ENCODE measurements at places on chromosomes 5 and 9.

DNA sequence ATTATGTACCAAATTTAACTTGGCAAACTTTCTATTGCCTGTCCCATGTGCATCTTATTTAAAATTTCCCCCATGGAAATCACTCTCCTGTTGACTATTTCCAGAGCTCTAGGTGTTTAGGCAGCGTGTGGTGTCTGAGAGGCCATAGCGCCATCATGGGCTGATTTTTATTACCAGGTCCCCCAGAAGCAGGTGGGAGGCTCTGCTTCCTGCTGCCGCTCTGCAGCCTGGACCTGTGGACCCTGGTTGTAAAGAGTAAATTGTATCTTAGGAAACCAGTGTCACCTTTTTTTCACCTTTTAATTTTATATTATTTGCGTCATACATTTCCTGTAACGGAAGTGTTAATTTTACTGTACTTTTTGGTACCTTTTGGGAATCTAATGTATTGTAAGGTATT is 6.4 kb downstream of the HNRNPAB start:
- no peak for DNase-seq

DNA sequence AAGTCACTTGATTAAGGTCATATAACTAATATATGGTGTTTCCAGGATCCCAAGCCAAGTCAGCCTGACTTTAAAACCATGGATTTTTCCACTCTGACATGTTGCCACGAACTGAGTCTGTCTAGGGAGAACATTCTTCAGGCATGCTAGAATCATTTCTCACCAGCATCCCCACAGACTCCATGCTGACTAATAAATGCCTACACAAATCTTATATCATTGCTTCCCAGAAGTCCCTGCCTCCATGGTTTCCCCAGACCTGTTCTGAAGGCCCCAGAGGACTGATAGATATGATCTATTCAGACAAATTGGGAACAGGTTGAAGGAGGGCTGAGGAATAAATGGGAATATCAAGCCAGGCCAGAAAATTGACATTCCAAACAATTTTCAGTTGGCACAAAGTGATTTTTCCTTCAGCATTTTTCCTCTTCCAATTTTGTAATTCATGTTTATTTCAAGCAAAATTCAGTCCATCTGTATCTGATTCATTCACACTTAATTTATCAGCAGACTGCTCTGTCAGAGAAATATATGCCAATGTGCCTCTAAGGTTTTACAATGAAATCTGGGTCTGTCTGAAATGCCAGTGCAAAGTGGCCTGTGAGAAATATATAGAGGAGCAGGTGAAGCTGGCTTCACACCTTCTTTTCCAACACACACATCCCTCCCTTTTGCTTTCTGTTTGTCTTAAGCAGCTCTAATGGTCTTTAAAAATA is 413.6 kb upstream of the TNC start:
- no peak for DNase-seq

GRCh38 chr5:158922263-158922592 is 177.5 kb downstream of the EBF1 start:
- no peak for DNase-seq

DNA sequence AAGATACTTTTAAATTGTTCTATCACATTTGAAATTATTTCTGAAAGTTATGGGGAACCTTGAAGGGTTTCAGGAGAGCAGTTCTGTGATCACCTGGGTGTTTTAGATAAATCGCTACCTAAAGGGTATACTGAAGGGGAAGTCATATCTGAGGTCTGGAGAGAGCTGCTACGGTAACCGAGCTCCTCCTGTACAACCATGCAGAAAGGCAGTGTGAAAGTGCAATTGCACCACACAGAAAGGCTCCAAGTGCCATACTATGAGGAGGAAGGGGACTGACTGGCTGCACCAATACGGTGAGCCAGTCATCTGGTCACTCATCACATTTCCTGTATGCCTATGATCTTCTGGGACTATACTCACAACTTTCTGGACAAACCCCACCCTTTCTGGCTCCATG is 241.4 kb upstream of the SLC24A2 start:
- DNase-seq: no peak

- DNase-seq: no peak
Measured at GRCh38 chr9:114369216-114370130, 18.3 kb downstream of the AKNA start.

- no peak for DNase-seq
Measured at GRCh38 chr9:111038331-111039230, at the start of gene LPAR1. Gene LPAR1, minus strand, starts transcription at chr9:111038470. Its CDS starts 66,353 bp downstream, at chr9:110972117.

GRCh38 chr5:128498844-128499455 is 39.1 kb downstream of the FBN2 start:
- DNase-seq: no peak

GRCh38 chr5:137084016-137084415 is 415.1 kb downstream of the SPOCK1 start:
- DNase-seq: no peak

GRCh38 chr9:106179191-106179590 is 484.9 kb downstream of the TMEM38B start:
- no peak for DNase-seq

DNA sequence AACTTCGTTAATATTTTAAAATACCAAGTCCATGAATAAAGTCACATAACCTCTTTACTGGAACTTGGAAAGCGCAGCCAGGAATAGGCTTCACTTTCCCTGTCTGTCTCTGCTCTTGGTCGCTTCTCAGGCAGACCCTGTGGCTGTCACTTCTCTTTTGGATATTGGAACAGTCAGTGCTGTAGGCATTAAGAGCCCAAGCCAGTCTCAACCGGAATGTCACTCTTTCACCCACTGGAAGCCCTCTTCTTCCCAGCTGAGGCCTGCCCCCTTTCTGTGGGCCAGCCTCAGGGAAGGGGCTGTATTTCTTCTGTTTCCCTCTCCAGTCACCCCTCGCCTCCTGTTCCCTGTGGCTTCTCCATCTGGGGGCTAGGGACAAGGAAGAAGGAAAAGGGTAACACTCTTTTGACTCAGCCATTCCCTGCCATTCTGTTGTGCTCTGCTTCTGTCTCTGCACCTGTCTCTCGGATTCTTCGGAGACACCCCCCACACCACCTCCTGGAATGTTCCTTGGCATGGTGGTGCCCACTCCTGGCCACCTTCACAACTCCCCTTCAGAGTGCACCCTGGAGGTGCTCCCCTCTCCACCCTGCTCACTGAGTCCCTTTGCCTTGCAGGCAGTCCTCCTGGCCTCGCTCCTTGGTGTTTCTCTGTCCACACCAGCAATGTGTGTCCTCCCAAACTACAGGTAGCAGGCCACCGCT is 103.4 kb downstream of the TRIO start:
- no peak for DNase-seq

- no peak for DNase-seq
Measured at GRCh38 chr5:126124706-126125345, 298.4 kb upstream of the GRAMD2B start.

DNA sequence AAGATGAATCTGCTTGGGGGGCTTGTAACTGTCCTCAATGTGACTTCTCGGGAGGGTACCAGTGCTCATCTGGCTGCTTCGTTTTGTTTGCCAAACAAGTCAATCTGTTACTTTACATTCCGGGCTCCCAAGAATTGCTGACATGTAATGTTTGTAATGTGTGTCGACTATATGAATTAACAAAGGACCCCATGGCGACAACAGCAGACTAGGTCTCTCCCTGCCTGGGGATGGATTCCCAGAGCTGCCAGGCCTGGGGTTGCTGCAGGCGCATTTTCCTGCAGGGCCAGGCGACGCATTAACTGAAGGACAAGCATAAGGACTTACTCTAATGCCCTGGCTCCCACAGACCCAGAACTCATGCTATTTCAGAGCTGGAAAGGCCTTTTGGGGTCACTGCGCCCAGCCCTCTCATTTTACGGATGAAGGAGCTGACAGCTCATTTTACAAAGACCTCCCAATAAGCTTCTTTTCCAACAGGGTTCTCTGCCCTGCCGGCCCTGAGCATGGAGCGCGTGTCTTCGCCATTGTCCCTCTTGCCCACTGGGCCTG is 214.8 kb downstream of the TTLL11 start:
- no peak for DNase-seq

DNA sequence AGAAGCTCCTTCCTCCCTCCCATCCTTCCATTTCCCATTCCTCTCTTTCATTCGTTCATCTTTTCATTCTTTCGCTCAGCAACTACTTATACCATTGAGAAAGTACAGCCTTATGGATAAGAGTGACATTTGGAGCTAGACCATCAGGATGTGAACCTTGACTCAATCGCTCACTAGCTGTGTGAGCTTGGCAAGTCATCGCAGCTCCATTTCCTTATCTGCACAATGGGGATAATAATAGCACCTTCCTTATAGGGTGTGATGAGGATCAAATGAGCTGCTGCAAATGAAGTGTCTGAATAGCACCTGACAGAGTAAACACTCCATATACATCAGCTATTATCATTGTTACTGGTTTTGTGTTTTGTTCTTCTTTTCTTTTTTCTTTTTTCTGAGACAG is 28.1 kb upstream of the SYNPO start:
- DNase-seq: no peak

GRCh38 chr5:170681013-170681433 is 102.5 kb upstream of the GABRP start:
- no peak for DNase-seq
